ENCODE measurements at places on chromosomes 7 and 10.

- DNase-seq: no peak
Observed at GRCh38 chr10:9331583-9332008, 1277.1 kb downstream of the GATA3 start.

DNA sequence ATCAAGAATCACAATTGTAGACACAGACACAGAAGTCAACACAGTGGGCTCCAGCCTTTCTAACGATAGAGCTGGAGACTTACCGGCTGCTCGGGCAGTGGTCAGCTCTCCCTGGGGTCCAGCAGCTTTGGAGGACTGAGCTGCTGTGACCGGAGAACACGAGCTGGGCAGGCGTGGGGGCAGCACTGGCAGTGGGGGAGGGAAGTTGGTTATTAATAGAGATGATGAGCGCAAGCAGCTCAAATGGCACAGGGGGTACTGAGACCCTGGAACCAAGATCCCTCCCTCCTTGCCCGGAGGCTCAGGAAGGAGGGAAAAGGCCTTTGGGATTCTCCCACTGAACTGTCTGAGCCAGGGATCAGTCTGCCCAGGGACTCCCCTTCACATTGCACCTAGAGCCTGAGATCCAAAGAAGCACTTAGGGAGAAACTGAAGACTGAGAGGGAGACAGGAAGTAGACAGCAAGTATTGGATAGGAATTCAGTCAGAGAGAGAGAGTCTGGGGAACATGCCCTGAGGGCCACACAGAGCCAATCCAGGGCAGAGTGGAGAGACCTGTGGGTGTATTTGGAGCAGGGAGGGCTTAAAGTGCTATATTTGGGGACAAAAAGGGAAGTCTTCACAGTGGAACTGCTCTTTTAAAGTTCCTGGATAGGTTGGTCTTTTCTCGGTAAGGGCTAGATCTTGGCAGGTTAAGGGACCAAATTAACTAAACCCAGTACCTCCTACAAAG is at the start of gene MYOZ1:
MYOZ1 (minus strand) TSS at position 147 of the 733 bp plus-strand sequence. CDS start 1,457 bp downstream, outside the sequence.
- DNase-seq: no peak

- no peak for DNase-seq
Observed at GRCh38 chr7:117970801-117971200, 97.6 kb upstream of the CTTNBP2 start.

DNA sequence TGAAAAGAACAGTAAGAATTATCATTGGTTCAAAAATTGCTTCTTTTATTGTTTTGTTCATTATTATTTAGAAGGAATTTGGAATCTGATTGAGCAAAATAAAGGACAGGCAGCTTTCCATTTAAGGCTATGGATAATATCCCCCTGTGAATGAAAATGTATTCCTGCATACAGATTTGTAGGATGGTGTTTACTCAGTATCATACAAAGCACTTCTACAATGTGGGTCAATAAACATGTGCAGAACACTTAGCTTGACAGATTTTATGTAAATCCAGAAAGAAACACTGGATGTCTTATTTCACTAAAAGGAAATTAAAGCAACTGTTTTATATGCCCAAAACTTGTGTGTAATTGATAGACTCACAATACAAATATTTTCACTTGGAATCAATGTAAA is 189.7 kb downstream of the THSD7A start:
- DNase-seq: no peak

DNA sequence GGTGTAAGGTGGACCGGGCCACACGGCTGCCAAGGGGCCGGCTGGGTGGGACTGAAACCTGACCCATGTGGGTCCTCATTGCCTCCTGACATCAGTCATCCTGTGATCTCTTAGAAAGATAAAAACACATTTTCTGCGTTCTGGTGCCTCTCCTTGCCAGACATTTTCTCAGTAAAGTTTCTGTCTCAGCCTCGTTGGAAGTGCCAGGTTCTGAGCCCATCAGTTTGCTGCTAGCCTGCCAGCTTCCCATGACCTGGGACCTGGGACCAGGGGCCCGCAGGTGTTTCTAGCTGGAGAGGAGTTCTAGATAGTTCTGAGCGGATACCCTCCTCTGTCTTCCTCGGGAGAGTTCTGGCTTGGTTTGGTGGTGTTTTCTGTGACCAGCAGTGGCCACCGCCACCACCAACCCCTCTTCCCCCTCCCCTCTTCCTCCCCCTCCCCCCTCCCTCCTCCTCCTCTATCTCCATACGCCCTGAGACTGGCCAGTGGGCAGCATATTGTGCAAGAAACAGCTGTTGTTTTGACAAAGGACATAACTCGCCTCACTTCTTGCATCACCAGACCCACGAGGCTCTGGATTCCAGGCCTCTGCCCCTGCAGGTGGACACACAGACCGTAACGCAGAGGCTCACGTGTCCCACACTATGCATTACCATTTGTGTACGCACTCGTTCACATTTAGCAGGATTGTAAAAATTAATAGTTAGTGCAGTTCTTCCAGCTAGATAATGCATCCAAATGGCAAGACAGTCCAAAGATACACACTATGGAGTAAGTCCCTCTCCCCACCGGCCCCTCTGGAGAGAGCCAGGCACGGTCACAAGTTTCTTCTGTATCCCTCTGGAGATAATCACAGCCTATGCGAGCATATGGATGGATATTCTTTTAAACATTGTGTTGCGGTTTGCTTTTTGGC is 94.6 kb downstream of the CUX1 start:
- DNase-seq: no peak

Measured in esophagus squamous epithelium (tissue), 5 donors.